A549 treated with DMSO at 1 μM for 4 hours (cell line): ENCODE measurements at places on chromosomes 3 and 15. TPM values are rescaled to one million over a fixed set of nuclear protein-coding genes. Genes with fewer than 3 reads are reported as not detected.

The ZNF35 gene
- total RNA-seq: 4.9 to 7.6 TPM (median 5.8 TPM) in 5 replicates

The PLA1A gene
- 0.13 to 0.45 TPM (median 0.22 TPM) in 5 replicates for total RNA-seq

The GCNT3 gene
- 156 to 216 TPM (median 179 TPM) in 5 replicates for total RNA-seq

The COMMD2 gene
- total RNA-seq: 31.7 to 42.5 TPM (median 37.2 TPM) in 5 replicates

The SLC24A5 gene
- total RNA-seq: not detected in 5 replicates

The PODXL2 gene
- 7.8 to 10.2 TPM (median 10.1 TPM) in 5 replicates for total RNA-seq

The NOX5 gene
- 0.12 to 0.48 TPM (median 0.20 TPM) in 5 replicates for total RNA-seq

The ADGRG7 gene
- total RNA-seq: not detected in 5 replicates
